ENCODE measurements at places on chromosomes 12 and 14.
A peak's percentile ranks its signal among the peaks of the same experiment; 100 is the strongest.

- DNase-seq: no peak
Observed at GRCh38 chr12:111056618-111057521, 136.5 kb upstream of the MYL2 start.

DNA sequence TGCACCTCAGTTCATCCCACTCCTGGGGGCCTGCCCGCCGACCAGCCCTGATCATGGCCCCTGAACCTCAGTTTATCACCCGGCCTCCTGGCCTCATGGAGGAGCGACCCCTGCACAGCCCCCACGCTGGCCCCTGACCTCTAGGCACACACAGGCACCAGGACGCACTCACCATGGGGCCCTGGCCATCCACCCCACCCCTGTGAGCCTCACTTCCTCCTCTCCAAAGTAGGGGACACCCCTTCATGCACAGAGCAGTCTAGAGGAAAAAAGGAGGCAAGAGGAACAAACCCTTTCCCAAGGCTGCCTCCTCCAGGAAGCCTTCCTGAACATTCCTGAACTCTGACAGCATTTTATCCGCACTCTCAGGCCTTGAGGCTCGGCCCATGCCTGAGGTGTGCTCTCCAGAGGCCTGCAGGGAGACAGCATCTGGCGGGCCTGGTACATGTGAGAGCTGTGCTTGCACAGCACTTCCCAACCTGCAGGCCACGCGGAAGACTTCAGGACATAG, 39.4 kb downstream of the CCNK start:
- DNase-seq: no peak

GRCh38 chr14:57383125-57383745, 7.2 kb upstream of the NAA30 start:
- DNase-seq: no peak

DNA sequence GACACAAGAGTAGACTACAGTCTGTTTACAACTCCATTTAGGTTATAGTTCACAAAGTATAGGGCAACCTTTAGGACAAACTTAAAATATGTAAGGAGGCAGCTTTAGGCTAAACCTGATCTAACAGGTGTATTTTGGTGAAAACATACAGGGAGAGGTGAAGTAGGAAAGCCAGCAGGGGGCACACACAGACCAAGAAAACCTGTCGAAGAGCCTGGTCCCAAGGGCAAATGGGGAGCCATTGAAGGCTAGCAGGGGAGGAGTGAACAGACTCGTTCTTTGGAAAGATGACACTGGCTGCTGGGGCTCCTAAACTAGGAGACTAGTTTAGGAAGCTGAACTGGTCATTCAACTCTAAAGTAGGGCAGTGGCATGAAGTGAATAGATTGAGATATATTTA, 138.8 kb upstream of the WSCD2 start:
- peak; percentile 46 for DNase-seq

DNA sequence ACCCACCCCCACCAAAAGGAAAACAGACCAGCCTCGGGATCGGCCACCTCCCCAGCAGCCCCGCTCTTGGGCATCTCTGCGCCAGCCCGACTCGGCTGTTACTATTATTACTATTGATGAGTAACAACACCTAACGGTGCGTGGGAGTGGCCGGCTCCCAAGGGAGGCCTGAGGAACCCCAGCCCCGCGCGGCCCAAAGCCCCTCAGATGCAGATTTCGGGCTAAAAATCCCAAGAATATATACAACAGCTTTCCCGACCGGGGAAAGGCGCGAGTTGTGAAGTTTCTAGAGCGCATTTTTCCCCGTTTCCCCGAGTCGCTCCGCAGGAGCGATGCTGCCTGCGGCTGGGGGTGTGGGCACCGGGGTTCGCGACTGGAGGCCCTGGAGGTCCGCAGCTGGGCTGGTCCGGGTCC, 565 bp downstream of the NT5DC3 start:
- DNase-seq: no peak

DNA sequence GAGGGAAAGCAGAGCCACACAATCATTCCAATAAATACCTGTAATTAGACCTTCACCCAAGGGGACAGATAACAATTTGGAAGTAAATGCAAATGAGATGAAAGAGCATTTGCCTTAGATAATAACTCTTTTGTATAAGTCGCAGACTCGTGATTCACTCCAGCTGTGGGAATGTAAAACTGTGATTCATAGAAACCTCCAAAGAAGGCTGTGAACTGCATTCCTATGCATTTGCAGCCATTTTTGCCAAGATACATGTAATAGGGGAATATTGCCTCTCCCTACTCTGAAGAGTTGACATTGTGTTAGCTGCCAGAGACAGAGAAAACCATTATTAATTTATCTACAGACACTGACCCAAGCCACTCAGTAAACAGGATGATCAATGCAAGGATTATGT, 181.9 kb upstream of the ARHGAP5 start:
- DNase-seq: no peak

DNA sequence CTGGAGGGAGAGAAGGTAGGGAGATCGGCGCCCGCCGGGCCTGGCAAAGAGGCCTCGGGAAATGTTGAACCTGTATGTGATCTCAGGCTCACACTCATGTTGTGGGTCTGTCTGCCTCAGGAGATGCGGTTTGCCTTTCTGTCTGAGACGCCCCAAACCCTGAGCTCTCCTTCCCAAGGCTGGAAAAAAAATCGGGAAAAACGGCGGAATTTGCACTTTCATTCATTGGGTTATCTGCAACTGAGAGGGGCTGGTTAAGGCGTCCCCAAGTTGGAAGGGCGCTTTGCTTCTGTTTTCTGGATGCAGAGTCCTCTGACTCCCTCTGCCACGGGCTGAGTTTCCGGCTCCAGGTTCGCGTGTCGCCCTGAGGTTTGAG, 5.0 kb upstream of the HOXC9 start:
- DNase-seq: no peak

GRCh38 chr14:102573591-102574046, 18.8 kb upstream of the RCOR1 start:
- DNase-seq: no peak

Data from neuronal stem cell (in vitro differentiated cells).